Endothelial cell (in vitro differentiated cells): ENCODE measurements at places on chromosomes 4 and X.

DNA sequence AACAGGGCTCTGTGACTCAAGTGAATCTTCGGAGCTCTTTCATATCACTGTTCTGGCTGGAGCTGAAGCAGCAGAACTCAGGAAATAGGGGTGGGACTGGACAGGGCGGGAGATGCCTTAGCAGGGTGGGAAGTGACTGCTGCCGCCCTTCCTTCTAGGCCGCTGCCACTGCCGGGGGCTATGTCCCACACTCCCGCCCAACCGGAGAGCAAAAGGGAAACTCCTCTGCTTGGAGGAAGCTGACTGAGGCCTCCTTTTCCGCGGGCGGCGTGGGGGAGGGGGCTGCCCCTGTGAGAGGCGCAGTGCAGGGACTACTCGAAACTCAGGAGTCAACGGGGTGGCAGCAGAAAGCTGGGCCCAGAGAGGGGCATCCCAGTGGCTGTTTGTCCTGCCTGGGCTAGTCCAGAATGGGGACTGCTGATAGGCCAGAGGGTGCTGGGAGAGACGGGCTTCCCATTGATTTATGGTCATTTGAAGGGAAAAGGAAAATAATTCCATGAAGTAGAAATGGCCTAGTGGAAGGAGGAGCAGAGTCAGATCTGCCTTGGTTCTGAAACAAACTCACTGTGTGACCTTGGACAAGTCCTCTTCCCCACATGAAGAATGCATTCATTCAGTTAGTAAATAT is 36.9 kb downstream of the STARD8 start:
- DNase-seq, result peak; percentile 52

- no peak for DNase-seq
Observed at GRCh38 chrX:17759990-17760389, 22.7 kb downstream of the SCML1 start.

GRCh38 chr4:142530728-142531127 is 315.4 kb downstream of the INPP4B start:
- DNase-seq, result no peak

GRCh38 chr4:81505004-81505598 is 33.4 kb upstream of the RASGEF1B start:
- DNase-seq, result no peak

- DNase-seq, result no peak
Observed at GRCh38 chr4:119526786-119527550, 101.6 kb downstream of the PDE5A start.

DNA sequence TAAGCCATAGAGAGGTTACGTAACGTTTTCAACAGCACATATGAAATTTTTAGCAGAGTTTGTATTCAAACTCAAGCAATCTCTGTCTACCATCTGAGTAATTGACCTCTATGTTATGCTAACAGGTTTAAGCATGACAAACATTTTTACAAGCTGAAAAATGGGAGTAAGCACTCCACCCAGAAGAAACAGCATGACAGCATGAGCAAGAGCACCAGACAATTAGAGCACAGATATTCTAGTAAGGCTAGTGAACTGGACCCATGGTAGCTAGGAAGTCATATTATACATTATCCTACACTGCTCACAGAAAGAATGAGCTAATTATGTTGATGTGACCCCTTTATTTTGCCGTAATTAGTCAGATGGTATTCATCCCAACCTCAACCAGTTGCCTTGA is 200.5 kb downstream of the PABPC4L start:
- no peak for DNase-seq
